ENCODE measurements at places on chromosomes 3 and 15.
A peak's percentile ranks its signal among the peaks of the same experiment; 100 is the strongest.

- no peak for DNase-seq
Observed at GRCh38 chr3:108673988-108674661, 83.1 kb downstream of the RETNLB start.

DNA sequence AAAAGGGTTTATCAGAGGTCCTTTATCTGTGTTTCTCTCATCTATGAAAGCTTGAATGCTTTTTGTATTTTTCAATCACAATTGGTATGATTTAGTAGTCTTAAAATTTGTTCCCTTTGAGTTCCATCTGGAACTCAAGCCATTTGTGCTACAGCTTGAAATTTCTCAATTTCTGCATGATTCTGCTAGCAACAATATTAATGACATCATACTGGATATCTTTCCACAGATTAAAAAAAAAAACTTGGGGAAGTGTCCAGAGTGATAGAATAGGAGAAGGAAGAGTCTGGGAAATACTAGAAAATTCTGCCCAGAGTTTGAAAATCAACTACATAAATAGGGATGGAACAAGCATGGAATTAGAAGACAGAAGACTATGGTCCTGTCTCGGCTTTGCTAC lies 9.3 kb upstream of the FBN1 start:
- no peak for DNase-seq

DNA sequence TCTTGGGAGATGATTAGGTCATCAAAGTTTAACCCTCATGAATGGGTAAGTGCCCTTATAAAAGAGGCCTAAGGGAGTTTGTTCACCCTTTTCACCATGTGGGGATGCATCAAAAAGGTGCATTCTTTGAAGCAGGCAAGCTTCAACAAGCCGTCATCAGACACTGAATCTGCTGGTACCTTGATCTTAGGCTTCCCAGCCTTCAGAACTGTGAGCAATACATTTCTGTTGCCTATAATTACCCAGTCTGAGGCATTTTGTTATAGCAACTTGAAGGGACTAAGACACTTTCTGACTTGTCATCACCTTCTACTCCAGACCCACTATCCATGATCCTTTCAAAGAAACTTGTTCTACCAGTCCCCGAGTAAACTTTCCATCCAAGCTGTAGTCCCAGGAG lies 44.6 kb upstream of the LRRC58 start:
- DNase-seq, result no peak

DNA sequence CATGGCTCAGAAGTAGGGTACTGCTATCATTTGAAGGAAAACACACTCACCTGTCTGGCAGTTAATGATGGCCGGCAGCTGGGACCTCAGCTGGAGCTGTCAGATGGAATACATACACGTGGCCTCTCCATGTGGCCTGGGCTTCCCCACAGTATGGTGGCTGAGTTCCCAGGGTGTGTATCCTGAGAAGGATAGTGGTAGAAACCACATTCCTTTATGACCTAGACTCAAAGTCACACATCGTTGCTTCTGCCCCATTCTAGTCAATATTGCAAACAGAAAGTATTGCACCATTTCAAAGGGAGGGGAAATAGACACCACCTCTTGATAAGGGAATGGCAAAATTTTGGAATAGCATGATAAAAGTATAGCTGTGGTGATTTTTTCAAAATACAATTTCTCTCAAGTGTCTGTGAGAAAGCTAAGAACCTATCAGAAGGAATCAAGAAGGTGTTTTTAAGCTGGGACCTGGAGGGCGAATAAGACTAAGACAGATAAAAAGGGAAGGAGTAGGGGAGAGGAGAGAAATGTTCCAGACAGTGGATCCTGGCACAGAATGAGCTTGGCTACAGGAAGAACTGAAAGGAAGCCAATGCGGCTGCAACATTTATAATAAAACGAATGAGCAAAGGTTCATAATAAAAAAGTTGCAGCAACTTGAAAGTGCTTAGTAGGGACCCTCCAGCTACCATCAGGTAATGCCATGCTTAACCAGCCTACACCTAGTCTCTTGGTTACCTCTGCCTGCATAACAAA lies 40.1 kb upstream of the GALNT15 start:
- no peak for DNase-seq

- no peak for DNase-seq
Observed at GRCh38 chr3:32303399-32303747, 64.9 kb downstream of the CMTM8 start.

- DNase-seq, result no peak
Observed at GRCh38 chr3:163632722-163633121, 1445.6 kb downstream of the SI start.

- DNase-seq, result peak; percentile 8
Observed at GRCh38 chr3:100982710-100983109, 10.5 kb downstream of the ABI3BP start.

- no peak for DNase-seq
Observed at GRCh38 chr3:46897031-46897430, 19.5 kb downstream of the PTH1R start.

- DNase-seq, result no peak
Observed at GRCh38 chr3:32452009-32452408, 50.6 kb downstream of the CMTM6 start.

- no peak for DNase-seq
Observed at GRCh38 chr3:39910826-39911464, 101.5 kb downstream of the MYRIP start.

- no peak for DNase-seq
Observed at GRCh38 chr3:158108445-158108985, 1.4 kb upstream of the RSRC1 start.

DNA sequence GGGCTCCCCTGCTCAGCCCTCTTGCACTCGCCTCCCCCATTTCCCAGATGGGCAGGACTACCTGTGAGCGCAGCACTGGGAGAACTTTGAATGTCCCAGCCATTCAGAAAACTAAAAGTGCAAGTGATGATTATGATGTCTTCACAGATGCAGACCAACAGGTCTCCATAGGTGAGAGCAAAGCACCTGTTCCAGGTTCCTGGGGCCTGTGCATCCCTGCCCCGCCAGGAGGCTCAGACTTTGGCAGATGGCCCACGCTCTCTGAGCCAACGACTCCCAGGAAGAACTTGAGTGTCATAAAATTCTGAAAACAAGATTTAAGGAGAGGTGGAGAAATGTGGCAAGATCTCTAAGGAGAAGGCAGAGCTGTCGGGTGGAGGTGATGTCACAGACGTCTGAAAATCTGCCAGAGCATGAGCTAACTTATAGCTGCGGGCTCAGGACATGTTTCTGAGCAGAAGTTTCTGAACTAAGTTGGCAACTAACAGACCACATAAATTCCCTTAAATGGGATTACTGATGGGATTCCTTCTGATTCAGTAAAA lies 110.8 kb upstream of the IGF1R start:
- DNase-seq, result no peak

DNA sequence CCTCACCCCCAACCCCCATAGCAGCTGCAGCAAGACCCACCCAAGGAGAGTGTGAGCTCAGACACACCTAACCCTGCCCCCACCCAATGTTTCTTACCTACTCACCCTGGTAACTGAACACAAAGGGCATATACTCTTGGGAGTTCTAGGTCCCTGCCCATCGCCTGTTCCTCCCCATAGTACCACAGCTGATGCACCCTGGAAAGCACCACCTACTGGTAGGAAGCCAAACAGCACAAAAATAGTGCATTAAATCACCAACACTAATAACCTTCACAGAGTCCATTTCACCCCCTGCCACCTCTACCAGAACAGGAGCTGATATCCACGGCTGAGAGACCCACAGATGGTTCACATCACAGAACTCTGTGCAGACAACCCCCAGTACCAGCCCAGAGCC lies 245.2 kb downstream of the EFHB start:
- DNase-seq, result no peak

DNA sequence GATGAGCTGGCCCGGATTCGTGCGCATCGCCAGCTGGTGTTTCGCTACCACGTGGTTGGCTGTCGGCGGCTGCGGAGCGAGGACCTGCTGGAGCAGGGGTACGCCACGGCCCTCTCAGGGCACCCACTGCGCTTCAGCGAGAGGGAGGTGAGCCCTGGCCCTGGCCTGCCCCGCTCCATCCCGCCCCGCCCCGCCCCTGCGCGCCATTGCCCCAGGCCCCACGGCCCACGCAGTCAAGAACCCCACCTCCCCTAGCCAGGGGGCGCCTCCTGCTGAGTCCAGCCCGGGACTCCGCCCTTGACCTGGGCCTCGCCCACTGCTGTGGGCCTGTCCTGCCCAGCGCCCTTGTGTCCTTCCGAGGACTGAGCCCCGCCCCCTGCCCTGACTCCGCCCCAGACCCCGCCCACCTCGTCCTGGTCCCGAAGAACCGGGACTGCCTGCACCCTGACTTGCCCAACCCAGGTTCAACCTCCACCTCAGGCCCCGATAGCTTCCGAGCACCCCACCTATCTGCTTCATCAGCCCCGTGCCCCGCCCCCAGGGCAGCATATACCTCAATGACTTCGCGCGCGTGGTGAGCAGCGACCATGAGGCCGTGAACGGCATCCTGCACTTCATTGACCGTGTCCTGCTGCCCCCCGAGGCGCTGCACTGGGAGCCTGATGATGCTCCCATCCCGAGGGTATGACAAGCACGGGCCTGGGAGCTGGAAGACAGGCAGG lies 14.8 kb downstream of the NT5DC2 start:
- no peak for DNase-seq

DNA sequence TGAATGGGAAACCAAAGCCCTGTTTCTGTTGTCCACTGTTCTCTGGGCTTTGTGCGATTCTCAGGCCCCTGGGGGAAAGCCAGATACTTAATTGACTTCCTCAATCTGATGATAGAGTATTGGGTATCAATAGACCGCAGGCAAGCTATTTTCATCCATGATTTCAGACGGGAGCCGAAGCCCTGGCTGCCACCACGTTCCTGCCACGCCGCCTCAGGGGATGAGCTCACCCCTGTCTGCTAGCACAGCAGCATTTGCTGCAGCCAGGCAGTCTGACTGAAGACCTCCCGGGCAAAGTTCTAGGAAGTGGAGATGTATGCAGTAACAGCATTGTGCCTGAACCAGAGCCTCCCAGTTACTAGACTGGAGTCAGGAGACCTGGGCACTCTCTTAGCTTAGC lies 69.8 kb downstream of the ISG20 start:
- DNase-seq, result no peak

GRCh38 chr3:196932600-196932999 lies 9.7 kb downstream of the NCBP2 start:
- DNase-seq, result no peak

GRCh38 chr15:32763295-32763694 lies 45.5 kb downstream of the GREM1 start:
- DNase-seq, result no peak

DNA sequence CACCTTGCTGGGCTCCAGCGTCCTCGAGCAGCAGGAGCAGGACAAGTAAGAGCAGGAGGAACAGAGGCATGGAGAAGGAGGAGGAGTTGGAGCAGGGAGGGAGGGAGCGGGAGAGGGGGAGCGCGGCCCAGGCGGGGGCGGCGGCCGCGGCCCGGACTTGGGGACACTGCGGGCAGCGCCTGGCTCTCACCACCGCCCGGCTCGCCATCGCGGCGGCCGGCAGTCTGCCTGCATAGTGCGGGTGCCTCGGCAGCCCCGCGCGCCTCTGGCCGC lies 440 bp downstream of the DCBLD2 start:
- DNase-seq, result no peak

GRCh38 chr3:43221076-43221475 lies 65.3 kb upstream of the SNRK start:
- no peak for DNase-seq

DNA sequence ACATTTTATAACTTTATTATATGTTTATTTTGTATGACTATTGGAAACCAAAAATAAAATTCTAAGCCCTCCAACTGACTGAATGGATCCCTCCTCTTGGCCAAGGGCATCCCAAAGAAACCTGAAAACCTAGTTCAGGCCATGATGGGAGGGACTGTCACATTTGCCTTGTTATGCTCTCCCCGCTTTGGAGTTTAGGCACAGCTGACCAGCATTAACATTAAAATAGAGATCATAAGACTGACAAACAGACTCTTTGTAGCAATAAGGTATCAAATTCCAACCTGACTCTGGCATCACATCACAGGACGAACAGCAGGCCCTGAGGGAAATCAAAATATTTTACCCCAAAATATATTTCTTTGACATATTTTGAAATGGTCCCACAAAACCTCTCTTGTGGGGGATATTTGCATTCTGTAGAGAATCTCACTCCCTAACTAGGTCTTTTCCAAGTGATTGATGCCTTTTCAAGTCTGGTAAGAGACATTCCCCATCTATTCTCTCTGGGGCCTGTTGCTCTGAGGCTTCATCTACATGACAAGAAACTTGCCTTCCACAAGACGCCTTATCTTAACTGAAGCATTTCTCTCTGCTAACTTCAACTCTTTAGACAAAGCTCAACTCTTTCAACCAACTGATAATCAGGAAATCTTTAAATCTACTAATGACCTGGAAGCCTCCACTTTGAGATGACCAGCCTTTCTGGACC lies 81.8 kb upstream of the PRR23E start:
- DNase-seq, result no peak

- DNase-seq, result no peak
Observed at GRCh38 chr3:126127452-126127851, 43.5 kb upstream of the SLC41A3 start.

DNA sequence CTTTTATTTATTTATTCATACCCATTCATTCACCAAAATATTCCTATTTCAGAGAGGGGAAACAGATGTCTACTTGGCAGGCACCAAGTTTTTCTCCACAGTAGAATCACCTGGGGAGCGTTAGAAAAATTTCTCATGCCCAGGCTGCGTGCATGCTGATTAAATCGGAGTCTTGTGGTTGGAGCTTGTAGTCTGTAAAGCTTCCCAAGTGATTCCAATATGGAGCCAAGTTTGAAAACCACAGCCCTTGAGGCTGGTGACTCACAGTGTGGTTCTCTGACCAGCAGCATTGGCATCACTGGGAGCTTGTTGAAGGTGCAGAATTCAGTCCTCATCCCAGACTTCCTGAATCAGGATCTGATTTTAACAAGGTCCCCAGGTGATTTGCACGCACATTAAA lies 49.7 kb downstream of the PDHB start:
- DNase-seq, result no peak

- DNase-seq, result no peak
Observed at GRCh38 chr15:38154837-38155236, 97.8 kb upstream of the SPRED1 start.

GRCh38 chr15:97691799-97692198 lies 268.7 kb upstream of the ARRDC4 start:
- DNase-seq, result no peak

- no peak for DNase-seq
Observed at GRCh38 chr3:40470701-40471100, 6.2 kb upstream of the ZNF619 start.

GRCh38 chr15:91561371-91562100 lies 292.0 kb upstream of the SLCO3A1 start:
- DNase-seq, result no peak

GRCh38 chr15:25249236-25250010 lies 189.4 kb downstream of the UBE3A start:
- no peak for DNase-seq

DNA sequence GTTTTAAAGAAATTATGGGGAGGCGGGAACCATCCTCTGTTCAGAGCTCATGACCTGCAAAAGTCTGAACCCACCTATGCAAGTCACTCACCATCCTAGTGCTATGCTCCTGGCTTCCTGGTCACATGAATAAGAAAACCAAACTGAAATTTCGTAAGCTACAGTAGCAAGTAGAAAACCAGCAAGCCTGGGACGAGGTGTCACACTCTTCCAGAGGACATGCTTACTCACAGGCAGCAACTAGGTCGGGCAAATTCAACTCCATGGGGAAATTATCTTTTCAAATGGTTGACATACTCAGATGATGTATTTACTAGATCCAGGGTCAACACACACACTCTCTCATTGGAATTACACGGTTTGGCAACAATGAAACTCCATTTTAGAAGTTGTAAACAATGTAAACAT lies 31.3 kb downstream of the LDHAL6B start:
- DNase-seq, result no peak

Data from pulmonary artery endothelial cell (primary cell).